ENCODE measurements at places on chromosomes 13 and 19.
A peak's percentile ranks its signal among the peaks of the same experiment; 100 is the strongest.

GRCh38 chr19:8820234-8820633 is 11.9 kb downstream of the ZNF558 start:
- DNase-seq = no peak

DNA sequence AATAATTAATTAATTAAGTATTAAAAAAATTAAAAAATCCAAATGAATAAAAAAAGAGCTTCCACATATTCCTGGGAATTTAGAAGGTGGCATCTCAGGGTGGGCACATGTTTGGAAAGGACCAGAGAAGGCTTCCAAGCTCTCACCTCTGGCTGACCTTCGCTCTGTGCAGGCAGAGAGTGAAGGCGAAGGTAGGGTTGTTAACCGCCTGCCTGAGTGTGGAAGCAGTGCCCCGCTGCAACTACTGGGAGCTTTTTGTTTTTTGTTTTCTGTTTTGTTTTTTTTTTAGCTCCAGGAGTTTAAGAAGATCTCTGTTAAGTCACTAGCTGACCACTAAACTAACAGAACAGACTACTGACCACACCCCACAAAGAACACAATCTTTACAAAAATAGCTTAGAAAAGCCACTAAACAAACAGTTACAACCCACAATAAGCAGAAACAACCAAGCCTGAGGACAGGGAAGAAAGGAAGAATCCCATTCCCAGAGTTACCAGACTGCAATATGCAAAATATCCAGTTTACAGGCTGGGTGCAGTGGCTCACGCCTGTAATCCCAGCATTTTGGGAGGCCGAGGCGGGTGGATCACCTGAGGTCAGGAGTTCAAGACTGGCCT is 11.4 kb downstream of the ZNF541 start:
- DNase-seq = no peak

DNA sequence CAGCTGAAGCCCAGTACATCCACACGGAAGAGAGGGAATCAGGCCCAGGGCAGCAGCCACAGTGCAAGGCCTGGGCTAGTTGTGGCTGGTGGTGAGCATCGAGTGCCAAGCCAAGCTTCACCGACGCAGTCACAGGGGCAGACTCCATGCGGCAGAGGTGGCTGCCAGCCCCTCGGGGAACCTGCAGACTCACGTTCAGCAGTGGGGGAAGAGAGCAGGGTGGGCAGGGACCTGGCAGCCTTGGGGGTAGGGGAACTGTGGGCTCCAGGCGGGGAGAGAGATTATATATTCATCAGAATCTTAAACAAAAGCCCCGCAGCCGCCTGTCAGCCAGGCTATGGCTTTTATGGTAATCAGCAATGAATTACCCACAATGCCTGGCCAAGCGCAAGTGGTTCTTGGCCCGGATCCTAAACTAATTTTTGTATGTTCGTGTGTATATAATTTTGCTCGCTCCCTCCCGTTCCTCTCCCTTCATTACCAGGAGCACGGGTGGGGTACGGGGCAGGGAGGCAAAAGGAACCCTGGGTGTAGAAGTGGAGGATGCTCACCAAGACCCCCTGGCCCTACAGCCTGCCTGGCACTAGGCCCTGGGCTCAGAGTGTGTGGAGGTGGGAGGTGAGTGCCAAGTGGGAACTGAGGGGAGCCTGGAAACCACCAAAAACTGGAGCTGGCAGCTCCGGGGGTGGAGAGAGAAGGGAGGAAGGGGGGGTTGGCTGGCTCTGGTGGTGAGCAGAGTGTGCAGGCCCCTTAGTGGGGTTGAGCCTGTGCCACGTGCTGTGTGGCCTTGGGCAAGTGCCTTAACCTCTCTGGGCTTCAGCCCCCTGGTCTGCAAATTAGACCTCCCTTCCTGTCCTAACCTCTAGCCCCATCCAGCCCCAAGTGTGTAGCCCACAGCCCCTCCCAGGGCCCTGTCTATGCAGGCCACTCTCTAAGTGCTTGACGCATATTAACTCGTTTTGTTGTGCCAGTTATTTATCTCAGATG is 31.9 kb downstream of the PTPRS start:
- peak; percentile 60 for DNase-seq

- peak; percentile 93 for DNase-seq
Observed at GRCh38 chr19:45424191-45425058, 708 bp upstream of the ERCC1 start.

DNA sequence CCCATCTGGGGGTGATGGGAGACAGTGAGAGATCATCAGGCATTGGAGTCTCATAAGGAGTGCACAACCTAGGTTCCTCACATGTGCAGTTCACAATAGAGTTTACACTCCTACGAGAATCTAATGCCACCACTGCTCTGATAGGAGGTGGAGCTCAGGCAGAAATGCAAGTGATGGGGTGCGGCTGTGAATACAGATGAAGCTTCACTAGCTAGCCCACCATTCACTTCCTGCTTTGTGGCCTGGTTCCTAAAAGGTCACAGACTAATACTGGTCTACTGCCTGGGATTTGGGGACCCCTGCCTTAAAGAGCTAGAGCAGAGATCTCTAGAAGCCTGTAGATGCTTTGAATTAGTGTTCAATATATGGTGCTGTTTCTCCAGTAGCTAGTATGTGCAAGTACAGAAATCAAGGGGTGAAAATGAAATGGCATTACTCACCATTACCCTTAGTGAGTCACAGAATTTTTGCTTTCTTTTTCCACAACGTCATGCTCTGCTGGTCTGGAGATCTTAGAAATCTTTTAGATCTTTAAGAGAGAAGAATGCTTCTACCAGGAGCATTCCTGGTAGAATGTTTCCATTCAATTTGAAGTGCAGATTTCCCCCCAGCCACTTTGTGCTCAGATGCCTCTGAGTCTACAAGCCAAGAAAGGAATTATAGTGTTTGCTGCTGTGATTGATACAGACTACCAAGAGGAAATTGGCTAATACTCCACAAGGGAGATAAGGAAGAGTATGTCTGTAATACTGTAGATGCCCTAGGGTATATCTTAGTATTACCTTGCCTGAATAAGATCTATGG is 2301.2 kb downstream of the PCDH9 start:
- DNase-seq = peak; percentile 30
